NCI-H187 treated with DMSO at 0.1 percent for 48 hours (cell line): ENCODE measurements at places on chromosomes 11 and 22.

- DNase-seq = no peak
Measured at GRCh38 chr11:76369406-76369805, 11.5 kb downstream of the THAP12 start.

DNA sequence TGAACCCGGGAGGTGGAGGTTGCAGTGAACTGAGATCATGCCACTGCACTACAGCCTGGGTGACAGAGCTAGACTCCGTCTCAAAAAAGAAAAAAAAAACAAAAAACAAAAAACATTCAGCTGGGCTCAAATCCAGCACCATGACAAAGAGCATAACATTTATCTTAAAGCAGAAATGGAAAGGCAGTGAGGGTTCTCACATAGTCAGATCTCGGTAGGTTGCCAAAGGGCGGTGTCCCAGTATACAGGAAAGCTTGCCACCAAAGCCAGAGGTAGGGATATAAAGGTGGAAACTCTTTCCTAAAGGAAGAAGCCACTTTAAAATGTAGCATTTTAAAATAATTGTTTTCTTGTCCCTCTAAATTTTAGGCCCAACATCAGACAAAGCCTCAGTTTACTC, 22.4 kb upstream of the CAPRIN1 start:
- DNase-seq = no peak

DNA sequence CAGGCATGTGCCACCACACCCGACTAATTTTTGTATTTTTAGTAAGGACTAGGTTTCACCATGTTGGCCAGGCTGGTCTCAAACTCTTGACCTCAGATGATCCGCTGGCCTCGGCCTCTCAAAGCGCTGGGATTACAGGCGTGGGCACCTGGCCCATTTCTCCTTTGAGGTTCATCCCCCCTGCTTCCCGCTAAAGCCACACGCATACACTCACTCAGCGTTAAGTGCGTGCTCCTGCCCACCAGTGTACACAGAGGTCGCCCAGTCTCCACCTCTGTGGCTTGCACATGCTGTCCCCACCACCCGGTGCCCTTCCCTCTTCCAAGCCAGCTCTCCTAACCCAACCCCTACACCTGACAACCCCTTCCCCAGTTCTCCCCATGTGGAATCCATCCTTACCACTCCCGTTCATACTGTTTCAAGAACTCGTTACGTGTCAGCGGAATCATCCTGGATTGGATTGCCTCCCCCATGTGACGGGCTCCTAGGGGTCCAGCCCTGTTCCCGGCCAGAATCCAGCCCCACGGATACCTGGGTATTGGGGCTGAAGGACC, 15.7 kb upstream of the CYTH4 start:
- no peak for DNase-seq

- no peak for DNase-seq
Measured at GRCh38 chr11:109000531-109000930, 335.7 kb downstream of the DDX10 start.

- no peak for DNase-seq
Measured at GRCh38 chr11:20421946-20422345, 34.4 kb downstream of the PRMT3 start.

DNA sequence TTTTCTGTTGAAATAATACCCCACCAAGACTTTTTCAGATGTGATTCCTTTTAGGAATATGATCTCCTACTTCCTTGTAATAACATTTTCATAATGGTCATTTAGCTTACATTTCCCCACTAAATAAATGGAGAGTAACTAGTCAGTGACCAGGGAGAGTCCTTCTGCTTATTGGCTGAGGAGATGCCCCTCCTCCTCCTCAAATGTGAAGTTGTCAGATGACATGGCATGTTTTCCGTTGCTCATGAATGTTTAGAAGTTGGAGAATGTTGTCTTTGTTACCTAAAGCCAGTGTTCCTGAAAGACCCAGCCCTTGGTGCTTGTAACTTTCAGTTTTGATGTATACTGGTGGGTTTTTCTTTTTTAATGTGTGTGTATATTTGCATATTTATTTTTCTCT, 38.2 kb downstream of the CSRP3 start:
- DNase-seq = no peak

- DNase-seq = no peak
Measured at GRCh38 chr11:67370351-67371076, 2.9 kb downstream of the CLCF1 start.

DNA sequence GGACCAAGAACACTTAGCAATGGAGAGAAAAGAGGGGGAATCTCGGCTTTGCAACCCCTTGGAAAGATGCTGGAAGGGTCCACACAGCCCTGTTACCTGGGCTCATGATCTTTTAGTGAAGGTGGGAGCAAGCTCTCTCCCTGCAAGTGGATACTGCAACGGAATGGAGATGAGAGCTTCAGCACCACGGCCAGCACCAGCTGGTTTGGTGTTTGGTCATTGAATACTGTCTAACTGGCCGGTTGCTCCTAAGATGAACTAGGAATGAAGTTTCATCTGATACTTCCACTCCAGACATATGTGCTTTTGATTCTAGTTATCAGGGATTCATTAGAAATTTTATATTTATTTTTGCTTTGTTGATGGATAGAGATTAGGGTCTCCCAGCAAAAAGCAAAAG, 16.3 kb downstream of the HTR3A start:
- DNase-seq = no peak

DNA sequence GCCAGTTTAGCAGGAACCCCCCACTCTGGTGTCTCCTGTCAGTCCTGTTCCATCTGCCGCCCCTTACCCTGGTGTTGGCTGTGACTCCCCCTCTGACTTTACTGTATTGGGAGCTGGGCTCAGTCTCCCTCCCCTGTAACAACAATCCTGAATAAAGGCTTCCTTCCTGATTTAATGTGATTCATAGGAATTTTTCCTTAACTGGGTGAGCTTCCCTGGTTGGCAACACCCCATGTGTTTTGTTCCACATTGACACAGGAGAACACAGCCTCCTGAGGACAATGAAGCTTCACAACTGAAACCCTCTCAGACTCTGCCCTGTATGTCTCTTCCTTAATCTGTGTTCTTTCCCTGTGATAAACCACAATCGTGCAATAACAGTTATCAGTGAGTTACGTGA, 8.4 kb downstream of the APOL4 start:
- no peak for DNase-seq

- no peak for DNase-seq
Measured at GRCh38 chr11:128294001-128294670, 293.2 kb downstream of the ETS1 start.

- no peak for DNase-seq
Measured at GRCh38 chr11:93652161-93652597, 9.3 kb upstream of the CEP295 start.

GRCh38 chr11:60251485-60252212, 8.7 kb upstream of the MS4A4E start:
- DNase-seq = no peak

- no peak for DNase-seq
Measured at GRCh38 chr22:48105259-48105658, 1342.8 kb downstream of the TBC1D22A start.

DNA sequence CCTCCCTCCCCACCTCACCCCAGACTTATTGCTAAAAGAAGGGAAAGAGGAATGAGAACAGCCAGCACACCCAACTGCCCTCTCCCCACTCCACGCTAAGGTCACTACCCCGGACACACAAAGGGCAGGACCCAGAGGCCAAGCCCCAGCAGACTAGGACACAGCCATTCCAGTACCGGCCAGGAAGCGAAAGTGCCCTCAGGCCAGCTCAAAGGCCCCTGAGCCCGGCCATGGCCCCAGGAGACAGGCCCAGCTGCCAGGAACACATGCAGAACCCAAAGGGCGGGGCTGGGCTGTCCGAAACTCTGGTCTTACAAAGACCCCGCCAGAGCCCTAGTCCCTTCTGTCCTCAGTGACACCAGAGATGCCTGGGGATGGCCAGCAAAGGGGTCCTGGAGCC, 5.5 kb downstream of the RCOR2 start:
- no peak for DNase-seq

GRCh38 chr11:64776875-64777274, 1.5 kb downstream of the SF1 start:
- no peak for DNase-seq

GRCh38 chr11:46759196-46759595, 40.2 kb downstream of the F2 start:
- DNase-seq = no peak

DNA sequence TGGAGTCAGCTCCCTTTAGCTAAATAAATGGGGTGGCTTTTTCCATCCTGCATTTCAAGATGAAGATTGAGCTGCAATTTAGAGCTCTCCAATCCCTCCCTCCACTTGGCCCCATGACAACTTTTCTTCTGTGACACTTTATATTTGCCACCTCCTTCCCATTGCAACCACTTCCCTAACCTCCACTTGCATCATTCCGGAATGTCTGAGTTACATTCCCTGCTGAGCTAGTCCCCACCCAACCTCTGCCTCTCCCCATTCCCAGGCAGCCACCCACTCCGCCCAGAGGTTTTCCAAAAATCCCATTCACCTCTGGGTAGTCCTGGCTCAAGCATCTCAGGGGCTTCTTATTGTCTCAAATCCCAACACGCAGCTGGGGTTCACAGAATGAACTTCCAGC, 24.7 kb downstream of the PC start:
- DNase-seq = no peak

GRCh38 chr22:39245130-39246039, 603 bp upstream of the PDGFB start:
- no peak for DNase-seq

DNA sequence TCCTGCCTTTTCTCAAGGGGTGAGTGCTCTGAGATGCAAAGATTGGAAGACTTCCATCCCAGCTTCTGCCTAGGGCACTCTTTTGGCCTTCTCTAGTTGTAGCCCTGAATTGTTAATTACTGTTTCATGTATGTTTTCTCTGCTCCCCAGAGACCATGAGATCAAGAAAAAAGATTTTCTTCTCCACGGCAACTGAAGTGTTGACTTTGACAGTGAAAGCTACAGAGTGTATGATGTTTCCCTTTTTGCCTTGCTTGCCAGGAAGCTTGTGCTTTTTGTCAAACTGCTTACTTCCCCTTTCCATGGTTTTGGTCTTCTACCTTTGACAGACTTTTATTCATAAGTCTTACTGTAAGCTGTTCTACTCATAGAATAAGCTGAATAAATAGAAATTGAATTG, 23.3 kb upstream of the EIF3D start:
- no peak for DNase-seq

- DNase-seq = no peak
Measured at GRCh38 chr22:39703091-39703490, 132.5 kb downstream of the CACNA1I start.

DNA sequence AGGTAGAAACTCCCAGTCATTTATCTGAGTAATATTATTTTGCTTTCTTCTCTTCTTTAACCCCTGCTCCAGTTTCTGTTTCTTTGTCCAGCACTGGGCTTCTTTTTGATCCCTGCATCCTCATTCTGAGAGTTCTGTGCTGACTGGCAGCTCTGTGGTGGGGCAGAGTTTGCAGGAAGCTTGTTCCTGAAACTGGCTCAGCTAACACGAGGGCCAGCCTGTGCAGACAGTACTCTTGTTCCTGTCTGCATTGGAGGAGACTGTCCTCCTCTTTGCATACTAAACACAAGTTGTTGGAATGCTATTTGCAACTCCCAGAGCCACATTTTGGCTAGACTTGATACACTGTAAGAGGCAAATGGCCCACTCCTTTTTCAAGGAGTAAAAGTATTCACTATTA, 93.1 kb upstream of the HORMAD2 start:
- no peak for DNase-seq

- DNase-seq = no peak
Measured at GRCh38 chr11:66126808-66127555, 56.9 kb downstream of the PACS1 start.

- no peak for DNase-seq
Measured at GRCh38 chr22:44400763-44401060, 88.0 kb upstream of the SHISAL1 start.

DNA sequence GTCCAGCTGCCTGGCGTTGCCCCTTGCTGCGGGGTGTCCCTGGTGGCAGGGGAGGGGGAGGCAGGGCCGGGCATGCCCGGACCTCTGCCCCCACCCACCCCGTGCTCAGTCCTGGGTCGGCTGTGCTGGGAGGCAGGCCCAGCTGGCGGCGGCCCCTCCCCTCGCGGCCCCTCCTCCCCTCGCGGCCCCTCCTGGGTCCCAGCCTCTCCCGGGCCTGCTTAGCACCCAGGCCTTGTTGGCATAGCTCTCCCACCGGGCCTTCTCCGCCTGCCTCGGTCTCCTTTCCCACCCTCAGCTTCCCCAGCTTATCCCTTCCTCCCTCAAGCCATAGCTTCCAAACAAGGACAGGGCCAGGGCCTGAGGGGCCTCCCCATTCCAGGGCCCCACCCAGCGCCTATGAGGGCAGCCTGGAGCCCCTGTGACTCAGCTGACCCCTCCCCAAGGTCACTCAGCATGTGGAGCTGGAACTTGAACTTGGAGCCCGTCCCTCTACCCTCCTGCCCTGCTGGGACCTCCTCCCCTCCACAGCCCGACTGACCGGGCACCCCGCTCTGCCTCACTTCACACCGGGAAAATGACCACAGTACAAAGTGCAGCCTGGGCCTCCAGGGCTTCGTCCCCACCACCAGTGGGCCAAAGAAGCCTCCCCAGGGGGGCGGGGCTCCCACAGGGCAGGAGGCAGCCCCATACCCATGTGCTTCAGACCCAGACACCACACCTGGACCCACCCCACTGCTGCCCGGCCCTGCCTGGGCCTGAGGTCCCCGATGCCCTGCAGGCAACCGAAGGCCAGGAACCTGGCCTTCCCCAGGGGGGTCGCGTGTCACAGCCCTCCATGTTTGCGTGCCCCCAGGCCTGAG, 1.2 kb downstream of the EPS8L2 start:
- no peak for DNase-seq

DNA sequence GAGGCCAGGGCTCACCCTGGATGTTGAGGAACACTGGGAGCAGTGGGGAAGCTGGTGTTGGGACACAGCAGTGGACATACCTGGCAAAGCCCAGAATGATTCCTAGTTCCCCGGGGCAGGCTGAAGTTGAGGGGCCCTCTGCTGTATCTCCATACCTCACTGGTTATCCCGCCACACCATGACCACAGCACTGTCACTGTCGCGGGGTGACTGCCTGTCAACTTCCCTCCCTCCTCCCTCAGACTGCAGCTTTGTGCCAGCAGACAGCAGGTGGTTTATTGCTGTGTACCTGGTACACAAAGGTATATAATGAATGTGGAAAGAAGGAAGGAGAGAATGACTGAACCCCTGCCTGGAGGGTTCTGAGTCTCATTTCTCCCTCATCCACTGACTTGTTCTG, 318.7 kb downstream of the TMEM135 start:
- no peak for DNase-seq

DNA sequence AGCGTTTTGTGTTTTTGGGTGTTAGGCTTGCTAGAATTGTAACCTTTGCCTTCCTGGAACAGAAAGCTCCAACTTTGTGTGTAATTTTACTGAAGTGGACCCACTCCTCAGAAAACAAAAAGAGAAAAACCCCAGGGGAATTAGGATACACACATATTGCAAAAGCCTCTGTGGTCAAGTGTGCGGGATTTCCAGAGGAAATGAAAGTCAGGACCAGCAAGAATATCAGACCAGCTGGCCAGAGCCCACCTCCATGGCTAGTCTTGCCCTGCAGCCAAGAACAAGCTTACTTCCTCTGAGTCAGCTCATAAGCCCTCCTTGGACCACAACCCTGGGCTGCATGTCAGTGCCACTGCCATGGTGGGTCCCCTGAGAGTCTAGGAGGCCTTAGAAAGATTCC, 37.0 kb upstream of the FTH1 start:
- DNase-seq = no peak
